ENCODE measurements at places on chromosomes 3 and 15.
A peak's percentile ranks its signal among the peaks of the same experiment; 100 is the strongest.

- no peak for DNase-seq
These were observed 21.5 kb downstream of the FAM43A start for GRCh38 chr3:194707147-194707540.

GRCh38 chr3:172151651-172152649, 112.6 kb downstream of the FNDC3B start:
- DNase-seq: no peak

DNA sequence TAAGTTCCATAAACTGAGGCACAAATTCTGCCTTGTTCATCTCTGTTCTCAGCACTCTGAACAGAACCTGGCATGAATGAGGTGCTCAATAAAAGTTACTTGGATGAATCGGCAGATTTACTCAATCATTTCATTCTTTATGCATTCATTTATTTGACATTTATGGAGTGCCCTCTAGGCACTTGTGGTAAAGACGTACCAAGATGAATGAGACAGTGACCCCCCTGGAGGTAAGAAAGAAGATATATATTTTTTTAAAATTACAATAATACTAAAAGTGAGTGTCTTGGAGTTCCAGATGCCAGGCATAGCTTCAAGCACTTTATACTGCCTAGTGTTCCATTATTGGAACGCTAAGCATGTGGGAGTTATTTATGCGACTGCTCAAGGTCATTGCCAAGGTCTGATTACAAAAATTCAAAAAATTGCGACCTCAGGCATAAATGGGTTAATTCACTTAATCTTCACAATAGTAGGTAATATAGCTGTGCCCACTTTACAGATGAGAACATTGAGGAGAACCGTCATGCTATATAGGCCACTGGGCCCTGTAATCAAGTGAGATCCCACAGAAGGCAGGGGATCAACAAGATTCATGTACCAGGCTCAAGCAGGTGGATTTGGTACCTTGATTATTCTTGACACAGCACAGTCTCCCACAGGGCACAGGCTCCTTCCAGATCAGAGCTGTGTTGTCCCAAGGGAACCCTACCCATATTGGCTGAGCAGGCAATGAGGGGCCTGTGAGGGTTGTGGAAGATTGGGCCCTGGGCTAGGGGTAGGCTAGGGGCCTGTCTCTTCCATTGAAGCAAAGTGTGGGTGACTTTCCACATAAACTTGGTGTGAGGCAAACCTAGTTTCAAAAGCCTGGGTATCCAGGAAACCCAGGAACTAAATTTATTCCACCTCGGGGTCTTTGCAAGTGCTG, 10.7 kb downstream of the XIRP1 start:
- no peak for DNase-seq

GRCh38 chr3:160981217-160981938, 123.8 kb downstream of the B3GALNT1 start:
- DNase-seq: peak; percentile 8

- DNase-seq: no peak
These were observed 104.4 kb upstream of the GOLGA6L6 start for GRCh38 chr15:20645956-20646355.

DNA sequence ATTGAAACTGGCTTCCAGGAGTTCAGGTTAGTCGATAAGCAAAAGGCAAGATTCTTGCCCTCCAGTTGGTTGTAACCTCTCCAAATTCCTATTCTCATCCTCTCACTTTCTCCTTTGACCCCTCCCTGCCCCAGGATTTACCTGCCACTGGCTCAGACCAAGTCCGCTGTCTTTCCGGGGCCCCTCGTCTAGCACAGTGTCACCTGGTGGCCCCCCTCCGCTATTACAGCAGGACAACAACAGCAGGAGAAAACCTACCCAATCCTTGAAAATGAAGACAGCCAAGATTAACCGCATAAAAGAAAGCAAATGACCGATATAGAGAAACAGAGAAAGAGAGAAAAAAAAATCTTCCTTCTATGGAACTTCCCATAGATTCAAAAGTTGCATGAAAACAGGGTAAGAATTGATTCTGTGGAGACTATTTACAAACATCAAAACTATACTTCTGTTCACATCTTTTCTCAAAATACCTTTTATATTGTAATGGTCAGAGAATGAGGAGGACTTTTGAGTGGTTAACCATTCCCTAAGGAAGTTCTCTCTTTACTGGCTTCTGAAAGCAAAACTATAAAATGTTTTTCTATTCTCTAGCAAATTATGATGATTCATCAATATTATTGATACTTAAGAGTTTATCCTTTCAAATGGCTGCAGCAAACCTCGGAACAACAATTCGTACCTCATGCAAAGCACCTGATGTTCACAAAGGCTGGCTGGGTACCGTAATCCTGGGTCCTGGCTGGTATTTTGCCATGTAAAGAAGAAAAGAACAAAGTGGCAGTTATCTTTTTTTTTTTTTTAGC, 10.0 kb upstream of the ST8SIA2 start:
- no peak for DNase-seq

DNA sequence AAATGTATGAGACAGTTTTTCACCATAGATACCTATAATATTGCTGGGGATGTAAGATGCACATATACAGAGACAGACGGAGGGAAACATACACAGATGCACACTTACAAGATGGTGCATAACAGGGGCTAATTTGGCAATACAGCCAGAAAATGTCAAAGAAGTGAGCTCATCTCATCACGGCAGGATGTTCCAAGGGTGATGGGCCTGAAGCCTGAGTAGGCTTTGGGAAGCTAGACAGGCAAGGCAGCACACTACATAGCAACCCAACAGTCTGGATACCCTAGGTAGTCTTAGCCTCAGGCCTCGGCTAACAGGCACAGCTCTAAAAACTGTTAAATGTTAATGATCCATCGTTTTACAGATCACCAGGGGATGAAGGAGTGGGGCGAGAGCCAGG, 148.5 kb downstream of the OSBPL10 start:
- no peak for DNase-seq

- no peak for DNase-seq
These were observed 627.7 kb upstream of the AGTR1 start for GRCh38 chr3:148070041-148070440.

- DNase-seq: no peak
These were observed 535 bp downstream of the MCTP2 start for GRCh38 chr15:94231723-94232468.

GRCh38 chr15:36622197-36622795, 42.9 kb downstream of the CDIN1 start:
- DNase-seq: no peak

- no peak for DNase-seq
These were observed 5.5 kb downstream of the ITIH3 start for GRCh38 chr3:52800079-52800478.

DNA sequence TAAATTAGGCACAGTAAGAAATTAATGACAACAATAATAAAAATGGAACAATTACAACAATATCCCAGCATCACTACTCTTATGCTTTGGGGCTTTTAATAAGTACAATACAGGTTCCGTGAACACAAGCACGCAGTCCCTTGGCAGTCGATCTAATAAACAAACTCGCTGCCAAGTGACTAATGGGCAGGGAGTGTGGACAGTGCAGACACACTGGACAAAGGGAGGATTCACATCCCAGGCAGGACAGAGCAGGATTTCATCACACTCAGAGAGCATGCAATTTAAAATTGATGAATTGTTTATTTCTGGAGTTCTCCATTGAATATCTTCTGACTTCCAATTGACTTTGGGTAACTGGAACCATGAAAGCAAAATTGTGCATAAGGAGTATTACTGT, 524.1 kb upstream of the CFAP20DC start:
- peak; percentile 82 for DNase-seq

DNA sequence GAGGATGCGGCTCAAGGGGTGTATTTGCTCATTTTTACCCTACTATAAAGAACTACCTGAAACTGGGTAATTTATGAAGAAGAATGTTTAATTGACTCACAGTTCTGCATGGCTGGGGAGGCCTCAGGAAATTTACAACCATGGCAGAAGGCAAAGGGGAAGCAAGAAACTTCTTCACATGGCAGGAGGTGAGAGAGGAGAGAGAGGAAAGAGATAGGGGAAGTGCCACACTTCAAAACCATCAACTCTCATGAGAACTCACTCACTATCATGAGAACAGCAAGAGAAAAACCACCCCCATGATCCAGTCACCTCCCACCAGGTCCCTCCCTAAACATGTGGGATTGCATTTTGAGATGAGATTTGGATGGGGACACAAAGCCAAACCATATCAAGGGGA, 192.7 kb downstream of the DIPK2A start:
- no peak for DNase-seq

DNA sequence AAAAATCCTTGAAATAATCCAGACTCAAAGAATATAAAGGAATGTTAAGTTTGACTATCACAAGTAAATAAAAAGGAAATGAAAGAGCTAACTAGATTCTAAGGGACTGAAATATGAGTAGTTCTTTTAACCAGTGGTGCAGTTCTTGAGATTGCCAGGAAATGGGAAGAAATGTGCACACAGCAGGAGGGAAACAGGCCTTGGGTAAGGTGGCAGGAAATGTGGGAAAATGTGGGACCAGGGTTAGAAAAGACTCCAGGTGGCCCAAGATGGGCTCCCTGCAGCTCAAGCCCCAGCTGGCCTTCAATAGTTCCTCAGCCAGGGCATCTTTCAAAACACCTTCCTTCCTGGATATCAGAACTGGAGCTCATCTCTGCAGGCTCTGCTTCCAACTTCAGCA, 181.3 kb downstream of the ISL2 start:
- no peak for DNase-seq

GRCh38 chr3:38085943-38086324, 46.9 kb downstream of the DLEC1 start:
- no peak for DNase-seq

GRCh38 chr15:69156736-69157381, 3.6 kb upstream of the GLCE start:
- no peak for DNase-seq

- peak; percentile 84 for DNase-seq
These were observed 24.0 kb upstream of the SLC24A5 start for GRCh38 chr15:48096813-48097212.

DNA sequence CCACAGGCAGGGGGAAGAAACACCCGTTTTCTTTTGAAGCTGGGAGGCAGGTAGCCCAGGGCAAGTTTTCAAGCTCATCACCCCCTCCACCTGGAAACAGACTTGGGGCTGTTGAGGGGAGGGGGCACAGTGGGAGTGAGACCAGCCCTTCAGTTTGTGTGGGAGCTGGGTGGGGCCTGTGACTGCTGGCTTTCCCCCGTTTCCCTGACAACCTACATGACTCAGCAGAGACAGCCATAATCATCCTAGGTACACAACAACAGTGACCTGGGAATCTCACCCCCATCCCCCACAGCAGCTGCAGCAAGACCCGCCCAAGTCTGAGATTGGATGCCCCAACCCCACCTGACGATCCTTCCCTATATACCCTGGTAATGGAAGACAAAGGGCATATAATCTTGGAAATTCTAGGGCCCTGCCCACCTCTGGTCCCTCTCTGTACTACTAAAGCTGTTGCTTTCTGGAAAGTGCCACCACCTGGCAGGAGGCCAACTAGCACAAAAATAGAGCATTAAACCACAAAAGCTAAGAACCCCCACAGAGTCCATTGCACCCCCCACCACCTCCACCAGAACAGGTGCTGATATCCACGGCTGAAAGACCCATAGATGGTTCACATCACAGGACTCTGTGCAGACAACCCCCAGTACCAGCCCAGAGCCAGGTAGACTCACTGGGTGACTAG, 422.2 kb upstream of the SGO1 start:
- DNase-seq: no peak

GRCh38 chr15:75721480-75721922, 8.9 kb upstream of the CSPG4 start:
- no peak for DNase-seq

DNA sequence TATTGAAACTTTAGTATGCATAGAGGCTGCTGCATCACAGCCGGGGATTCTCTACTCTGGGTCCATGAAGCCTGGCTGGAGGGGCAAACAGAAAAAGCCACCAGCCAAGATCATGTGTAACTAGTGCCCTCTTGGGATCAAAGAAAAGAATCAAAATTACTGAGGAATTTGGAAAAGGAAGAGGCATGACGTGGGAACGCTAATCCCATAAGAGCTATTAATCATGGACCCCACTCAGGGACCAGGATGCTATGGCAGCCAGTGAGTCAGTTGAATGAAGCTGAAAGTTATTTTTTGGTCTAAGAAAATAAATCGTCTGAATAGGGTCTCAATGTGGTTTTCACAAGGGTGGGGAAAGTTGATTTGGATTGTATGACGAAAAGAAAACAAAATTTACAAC, 1165.1 kb downstream of the ROBO2 start:
- DNase-seq: peak; percentile 83

DNA sequence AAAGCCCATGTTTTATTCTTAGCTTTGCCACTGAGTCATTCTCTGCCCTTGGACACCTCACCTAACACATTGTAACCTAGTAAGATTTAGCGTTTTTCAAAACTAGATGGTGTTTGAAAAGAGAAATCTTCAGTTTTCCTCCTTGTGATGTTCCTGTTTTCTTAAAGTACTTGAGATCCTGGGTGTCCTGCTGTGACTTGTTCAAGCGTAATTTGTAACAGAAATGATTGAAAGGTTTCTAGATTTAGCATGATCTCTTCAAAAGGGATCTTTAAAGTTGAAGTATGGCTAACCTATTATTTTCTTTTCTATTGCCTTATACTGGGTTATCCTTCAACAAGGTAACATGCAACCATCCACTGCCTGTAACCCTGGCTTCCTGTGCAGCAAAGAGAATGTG, 32.6 kb upstream of the SPATA16 start:
- DNase-seq: no peak

- DNase-seq: no peak
These were observed 8.3 kb upstream of the CAMP start for GRCh38 chr3:48215019-48215418.

DNA sequence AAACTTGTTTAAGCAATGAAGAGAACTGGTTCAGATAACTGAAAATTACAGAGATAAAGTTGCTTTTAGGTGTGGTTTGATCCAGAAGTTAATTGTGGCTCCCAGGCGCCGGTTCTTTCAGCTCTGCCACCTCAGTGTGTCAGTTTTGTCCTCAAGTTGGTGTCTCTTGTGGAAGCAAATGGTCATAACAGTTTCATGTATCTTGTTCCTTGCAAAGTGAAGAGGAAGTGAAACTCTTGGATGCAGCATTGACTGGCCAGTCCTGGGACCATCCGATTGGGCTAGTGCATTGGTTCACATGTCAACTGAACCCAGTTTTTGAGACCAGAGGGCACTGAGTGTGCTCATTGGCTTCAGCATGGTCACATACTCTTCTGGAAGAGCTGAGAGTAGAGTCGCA, 181.4 kb upstream of the GRM7 start:
- no peak for DNase-seq

DNA sequence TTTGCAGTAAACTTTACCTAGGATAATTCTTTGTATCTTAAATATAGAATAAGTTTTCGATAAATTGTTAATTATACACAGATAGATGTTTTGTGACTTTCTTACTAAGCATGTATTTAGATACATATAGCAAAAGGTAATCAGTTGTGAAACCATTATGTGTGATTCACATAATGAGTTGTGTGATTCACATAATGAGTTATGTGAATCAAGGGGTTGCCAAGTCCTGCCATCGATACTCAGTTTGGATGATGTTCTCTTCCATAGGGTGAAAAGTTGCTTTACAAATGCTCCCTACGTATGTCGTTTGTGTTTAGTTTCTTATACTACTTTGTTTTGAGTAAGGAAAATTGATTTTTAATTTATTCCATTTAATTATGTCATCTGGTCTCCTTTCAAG, 682.1 kb downstream of the MECOM start:
- peak; percentile 26 for DNase-seq

All from astrocyte (in vitro differentiated cells and primary cell).